Aorta (tissue), 5 donors: ENCODE measurements at places on chromosomes 7 and 10. TPM values are rescaled to one million over a fixed set of nuclear protein-coding genes. Genes with fewer than 3 reads are reported as not detected.
A peak's percentile ranks its signal among the peaks of the same experiment; 100 is the strongest.

DNA sequence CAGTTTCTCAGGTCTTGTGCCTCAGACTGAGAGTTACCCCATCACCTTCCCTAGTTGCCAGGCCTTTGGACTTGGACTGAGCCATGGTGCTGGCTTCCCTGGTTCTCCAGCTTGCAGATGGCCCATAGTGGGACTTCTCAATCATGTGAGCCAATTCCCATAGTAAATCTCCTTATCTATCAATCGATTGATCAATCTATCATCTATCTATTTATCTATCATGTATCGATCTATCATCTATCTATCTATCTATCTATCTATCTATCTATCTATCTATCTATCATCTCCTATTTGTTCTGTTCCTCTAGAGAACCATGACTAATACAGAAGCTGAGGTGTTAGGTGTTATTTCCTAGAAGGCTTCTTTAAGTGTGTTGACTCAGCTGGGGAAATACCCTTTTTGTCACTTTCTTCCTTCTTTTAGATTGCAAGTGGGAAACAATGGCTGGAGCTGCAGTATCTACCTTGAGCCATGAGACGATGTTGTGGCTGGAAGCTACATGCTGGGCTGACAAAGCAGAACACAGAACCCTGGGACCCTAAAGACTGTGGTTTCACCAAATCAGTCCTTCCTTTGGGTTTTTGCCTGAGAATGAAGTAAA lies 234.7 kb upstream of the GLI3 start:
- no peaks in the 10 kb centered on the region for H3K27me3 ChIP-seq
- DNase-seq, result no peak
- H3K4me3 ChIP-seq, result no peak overlapping the region

GRCh38 chr10:103638948-103639347 lies 145.4 kb downstream of the NEURL1 start:
- no peaks in the 10 kb centered on the region for H3K36me3 ChIP-seq
- no peaks in the 10 kb centered on the region for H3K27me3 ChIP-seq
- H3K4me1 ChIP-seq, result peaks cover 10% of the 10 kb centered on the region
- peak overlapping the region; percentile 83 for H3K27ac ChIP-seq

- H3K4me1 ChIP-seq, result no peaks in the 10 kb centered on the region
- H3K27me3 ChIP-seq, result no peaks in the 10 kb centered on the region
- H3K27ac ChIP-seq, result no peak overlapping the region
- H3K4me3 ChIP-seq, result no peak overlapping the region
- H3K36me3 ChIP-seq, result no peaks in the 10 kb centered on the region
Measured at GRCh38 chr10:131233611-131234258, 77.8 kb downstream of the TCERG1L start.

GRCh38 chr7:103379270-103379975 lies 32.0 kb downstream of the PSMC2 start:
- H3K36me3 ChIP-seq, result no peaks in the 10 kb centered on the region
- DNase-seq, result no peak
- no peaks in the 10 kb centered on the region for H3K27me3 ChIP-seq
- H3K27ac ChIP-seq, result no peak overlapping the region

- no peak for DNase-seq
- H3K4me1 ChIP-seq, result no peaks in the 10 kb centered on the region
- no peak overlapping the region for H3K4me3 ChIP-seq
- H3K36me3 ChIP-seq, result no peaks in the 10 kb centered on the region
Measured at GRCh38 chr7:142172932-142173331, 61.4 kb downstream of the MGAM2 start.

Gene PRSS37
- total RNA-seq, result not detected

Gene HABP2
- total RNA-seq, result not detected

Gene NEBL
- 4.3 TPM for total RNA-seq

Gene GPRIN2
- total RNA-seq, result 1.2 TPM

Gene PIP
- not detected for total RNA-seq
